ENCODE measurements at places on chromosomes 12 and 14.
A peak's percentile ranks its signal among the peaks of the same experiment; 100 is the strongest.

- no peak for DNase-seq
Measured at GRCh38 chr12:111791507-111791906, 24.8 kb downstream of the ALDH2 start.

- DNase-seq = no peak
Measured at GRCh38 chr14:90632871-90633270, 183.4 kb downstream of the TTC7B start.

DNA sequence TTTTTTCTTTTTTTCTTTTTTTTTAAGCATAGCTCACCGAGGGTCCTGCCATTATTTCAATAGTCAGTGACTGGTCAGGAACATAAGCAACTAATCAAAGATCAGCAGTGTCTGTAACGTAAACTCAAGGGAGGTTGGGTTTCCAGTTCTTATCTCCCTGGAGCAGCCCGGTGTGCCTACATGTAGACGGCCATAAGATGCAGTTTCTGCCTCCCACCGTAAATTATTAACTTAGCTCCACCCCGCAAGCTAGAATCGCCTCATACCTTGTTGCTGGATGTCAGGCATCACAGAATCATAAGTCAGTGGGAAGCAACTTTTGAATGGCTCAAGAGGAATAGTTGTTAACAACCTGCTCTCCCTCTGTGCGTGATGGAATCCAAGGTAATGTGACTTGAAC lies at the start of gene MYO1H:
Gene MYO1H (plus strand): TSS at position 312 of the 400 bp plus-strand sequence. CDS start 61 bp downstream, at position 373.
- no peak for DNase-seq

DNA sequence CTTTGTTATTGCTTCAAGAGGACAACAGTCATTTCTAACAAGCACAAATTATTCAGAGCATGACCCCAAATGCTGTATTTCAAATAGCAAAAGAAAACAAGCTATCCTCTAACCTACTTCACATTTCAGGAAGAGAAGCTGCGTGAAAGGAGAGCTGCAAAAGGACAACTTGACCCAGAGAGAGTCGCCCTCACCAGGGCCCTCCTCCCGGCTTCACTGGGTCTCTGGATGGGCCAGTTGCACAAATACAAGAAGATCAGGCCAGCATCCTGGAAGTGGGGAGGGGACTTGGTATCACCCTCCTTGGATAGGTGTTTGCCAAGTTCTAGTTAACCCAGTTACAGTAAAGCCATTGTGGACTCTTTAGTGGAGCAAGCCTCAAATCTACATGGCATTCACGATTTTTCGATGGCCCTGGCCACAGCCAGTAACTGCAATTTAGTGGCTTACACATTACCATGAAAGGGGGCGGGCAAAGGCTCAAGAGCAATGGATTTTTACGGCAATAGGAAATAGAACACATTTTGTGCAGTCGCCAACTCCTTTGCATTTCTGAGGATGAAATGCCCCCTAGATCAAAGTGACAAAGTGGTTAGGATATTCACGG lies 166.9 kb upstream of the DIO2 start:
- no peak for DNase-seq

GRCh38 chr12:25052196-25052913 lies 103.5 kb upstream of the BCAT1 start:
- DNase-seq = peak; percentile 15
